Heart right ventricle (tissue), 16 donors: ENCODE measurements at places on chromosomes 2 and 18. TPM values are rescaled to one million over a fixed set of nuclear protein-coding genes. Genes with fewer than 3 reads are reported as not detected.

The CERKL gene
- total RNA-seq: not detected

The RASGRP3 gene
- 62.3 TPM for total RNA-seq

The RAB27B gene
- 0.25 TPM for total RNA-seq

The GPAT2 gene
- 3.3 TPM for total RNA-seq

The SLC30A3 gene
- 15.4 TPM for total RNA-seq

- peaks cover 18% of the 10 kb centered on the region for H3K4me1 ChIP-seq
- no peaks in the 10 kb centered on the region for H3K36me3 ChIP-seq
- no peaks in the 10 kb centered on the region for H3K27me3 ChIP-seq
- H3K4me3 ChIP-seq: peak within 1 kb of the TSS; percentile 70
- peak; percentile 81 for DNase-seq
These were observed at the start of gene GYPC for GRCh38 chr2:126655500-126656430. Gene GYPC (plus strand): TSS chr2:126656158. CDS start chr2:126656264, 106 bp downstream.

The ELMOD3 gene
- total RNA-seq: 9.6 TPM

DNA sequence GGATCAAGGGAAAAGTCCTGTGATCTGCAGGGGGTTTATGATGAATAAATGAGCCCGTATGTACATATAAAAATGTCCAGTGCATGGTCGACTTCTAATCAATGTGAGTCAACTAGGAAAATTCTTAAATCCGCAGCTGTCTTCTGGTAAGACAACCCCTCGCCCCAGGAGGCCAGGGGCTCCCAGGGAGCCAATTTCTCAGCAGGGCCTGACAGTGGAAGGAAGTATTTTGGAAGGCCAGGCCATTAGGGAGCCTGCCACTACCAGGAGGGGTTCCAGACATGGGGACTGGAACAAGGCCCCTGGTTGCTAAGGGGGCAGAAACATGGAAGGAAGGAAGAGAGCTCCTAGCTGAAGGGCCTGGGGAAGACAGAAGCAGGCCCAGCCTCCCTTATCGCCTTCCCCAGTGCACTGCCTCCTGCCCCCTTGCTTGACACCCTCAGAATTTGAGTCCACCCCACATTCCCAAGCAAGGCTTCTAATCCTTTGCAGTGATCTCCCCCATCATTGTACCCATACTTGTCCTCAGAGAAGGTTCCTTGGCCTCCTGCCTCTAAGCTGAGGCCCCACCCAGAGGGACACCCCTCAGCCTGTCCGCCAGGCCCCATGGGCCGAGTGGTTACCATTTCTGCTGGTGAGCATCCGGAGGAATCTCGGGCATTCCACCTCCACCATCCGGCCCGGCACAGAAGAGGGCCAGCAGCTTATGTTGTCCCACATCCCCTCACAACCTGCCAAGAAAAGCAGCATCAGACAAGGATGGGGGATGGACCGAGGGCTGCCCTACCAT, 45.9 kb downstream of the SCTR start:
- no peak for DNase-seq
- no peaks in the 10 kb centered on the region for H3K36me3 ChIP-seq
- no peak overlapping the region for H3K4me3 ChIP-seq
- H3K27ac ChIP-seq: no peak overlapping the region
- H3K27me3 ChIP-seq: no peaks in the 10 kb centered on the region

The ID2 gene
- total RNA-seq: 22.4 TPM

GRCh38 chr2:62354771-62355561, 151.0 kb downstream of the TMEM17 start:
- no peaks in the 10 kb centered on the region for H3K4me1 ChIP-seq
- no peak for DNase-seq
- no peak overlapping the region for H3K27ac ChIP-seq
- no peak overlapping the region for H3K4me3 ChIP-seq

The PLGLB2 gene
- 0.45 TPM for total RNA-seq

DNA sequence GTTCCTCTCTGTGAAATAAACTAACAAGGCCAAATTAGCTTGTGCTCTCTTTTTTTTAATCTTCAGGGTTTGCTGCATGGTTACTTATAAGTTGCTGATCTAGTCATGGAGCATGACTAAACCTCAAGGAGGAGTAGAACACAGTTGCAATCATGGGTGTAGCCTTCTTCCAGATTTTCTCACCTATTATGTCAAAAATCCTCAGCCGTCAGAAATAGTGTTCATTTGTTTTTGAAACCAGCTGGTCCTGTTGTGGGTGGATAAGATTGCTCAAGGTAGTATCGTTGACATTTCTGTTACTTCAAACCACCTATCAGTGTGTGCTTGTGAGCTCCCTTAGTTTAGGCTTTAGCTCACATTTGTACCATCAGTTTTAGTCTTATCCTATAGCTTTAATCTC, 11.2 kb downstream of the RELCH start:
- H3K36me3 ChIP-seq: no peaks in the 10 kb centered on the region
- H3K27me3 ChIP-seq: no peaks in the 10 kb centered on the region
- no peak overlapping the region for H3K27ac ChIP-seq
- H3K4me3 ChIP-seq: no peak overlapping the region
- DNase-seq: no peak

GRCh38 chr2:223267160-223267951, 215.4 kb downstream of the KCNE4 start:
- no peak overlapping the region for H3K27ac ChIP-seq
- no peaks in the 10 kb centered on the region for H3K27me3 ChIP-seq
- no peaks in the 10 kb centered on the region for H3K4me1 ChIP-seq
- H3K36me3 ChIP-seq: no peaks in the 10 kb centered on the region

The FAP gene
- total RNA-seq: 6.6 TPM

DNA sequence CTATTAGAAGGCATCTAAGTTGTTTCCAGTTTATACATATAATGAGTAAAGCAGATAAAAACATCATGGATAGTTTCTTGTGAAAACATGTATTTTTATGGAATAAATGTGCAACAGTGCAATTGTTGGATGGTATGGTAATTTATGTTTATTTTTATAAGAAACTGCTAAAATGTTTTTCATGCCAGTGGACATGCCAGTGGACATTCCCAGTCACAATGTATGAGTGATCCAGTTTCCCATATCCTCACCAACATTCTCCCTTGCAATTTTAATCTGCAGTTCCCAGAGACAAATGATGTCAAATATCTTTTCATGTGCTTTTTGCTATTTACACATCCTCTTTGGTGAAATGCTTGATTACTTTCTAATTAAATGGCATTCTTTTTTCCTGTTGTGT, 818.6 kb downstream of the SUCLG1 start:
- DNase-seq: no peak
- H3K27ac ChIP-seq: no peak overlapping the region

The ADAM23 gene
- total RNA-seq: 101 TPM

GRCh38 chr2:111668741-111669140, 215.3 kb downstream of the ANAPC1 start:
- H3K27me3 ChIP-seq: no peaks in the 10 kb centered on the region
- no peaks in the 10 kb centered on the region for H3K36me3 ChIP-seq
- DNase-seq: no peak
- no peak overlapping the region for H3K27ac ChIP-seq
- no peak overlapping the region for H3K4me3 ChIP-seq
- no peaks in the 10 kb centered on the region for H3K4me1 ChIP-seq

DNA sequence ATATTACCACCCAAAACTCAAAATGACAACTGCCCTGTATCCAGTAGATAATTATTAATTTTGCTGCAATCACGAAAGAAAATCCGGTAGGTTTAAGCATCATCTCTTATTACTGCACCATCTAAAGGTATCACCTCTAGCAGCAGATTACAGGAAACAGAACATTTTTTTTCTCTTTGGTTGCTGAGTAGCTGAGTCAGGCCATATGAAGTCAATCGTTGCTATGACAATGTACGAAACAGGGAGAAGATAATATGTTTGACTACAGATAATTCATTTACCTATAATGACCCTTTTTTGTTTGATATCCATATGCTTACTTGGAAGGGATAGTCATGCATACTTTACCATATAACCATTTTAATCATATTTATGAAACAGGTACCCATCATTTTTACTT, 831.6 kb upstream of the CHAC2 start:
- no peaks in the 10 kb centered on the region for H3K4me1 ChIP-seq
- no peaks in the 10 kb centered on the region for H3K27me3 ChIP-seq
- DNase-seq: no peak
- no peak overlapping the region for H3K27ac ChIP-seq
- H3K36me3 ChIP-seq: no peaks in the 10 kb centered on the region

The COPS8 gene
- 101 TPM for total RNA-seq
